ENCODE measurements at places on chromosomes 12 and 14.

- H3K4me1 ChIP-seq, result peaks cover 22% of the 10 kb centered on the region
- DNase-seq, result no peak
- H3K27ac ChIP-seq, result no peak overlapping the region
- no peaks in the 10 kb centered on the region for H3K27me3 ChIP-seq
- H3K36me3 ChIP-seq, result no peaks in the 10 kb centered on the region
- H3K4me3 ChIP-seq, result no peak overlapping the region
Measured at GRCh38 chr14:102495491-102496330, 13.9 kb downstream of the ANKRD9 start.

- no peaks in the 10 kb centered on the region for H3K27me3 ChIP-seq
- no peak overlapping the region for H3K27ac ChIP-seq
- peaks cover 20% of the 10 kb centered on the region for H3K4me1 ChIP-seq
Measured at GRCh38 chr14:81434230-81434629, 34.1 kb upstream of the STON2 start.

DNA sequence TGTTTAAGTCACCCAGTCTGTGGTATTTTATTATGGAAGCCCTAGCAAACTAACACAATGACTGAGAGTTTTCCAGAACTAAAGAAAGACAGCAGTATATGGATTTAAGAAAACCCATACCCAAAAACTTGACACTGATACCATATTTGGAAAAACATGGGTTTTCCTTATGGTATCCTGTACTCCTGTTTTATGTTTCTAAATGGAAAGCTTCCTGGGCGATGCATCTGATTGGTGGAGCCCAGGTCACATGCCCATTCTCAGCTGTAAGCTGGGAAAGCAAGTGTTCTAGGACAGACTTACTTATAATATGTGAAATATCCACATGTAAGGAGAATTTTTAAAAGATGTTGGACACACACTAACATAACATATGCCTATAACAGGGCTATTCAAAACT lies 4.5 kb upstream of the RNASE4 start:
- peak overlapping the region; percentile 80 for H3K4me3 ChIP-seq
- H3K27ac ChIP-seq, result no peak overlapping the region
- H3K27me3 ChIP-seq, result no peaks in the 10 kb centered on the region
- no peak for DNase-seq
- no peaks in the 10 kb centered on the region for H3K36me3 ChIP-seq

GRCh38 chr12:49068879-49069506 lies 786 bp downstream of the RHEBL1 start:
- no peak for DNase-seq
- no peaks in the 10 kb centered on the region for H3K27me3 ChIP-seq
- H3K4me3 ChIP-seq, result peak overlapping the region; percentile 64
- peak overlapping the region; percentile 36 for H3K27ac ChIP-seq
- peaks cover 4% of the 10 kb centered on the region for H3K4me1 ChIP-seq
- no peaks in the 10 kb centered on the region for H3K36me3 ChIP-seq

Measured in RWPE2 (cell line).